Gastrocnemius medialis (tissue), 4 donors: ENCODE measurements at places on chromosomes 16 and 17. TPM values are rescaled to one million over a fixed set of nuclear protein-coding genes. Genes with fewer than 3 reads are reported as not detected.

- no peak overlapping the region for H3K27ac ChIP-seq
- H3K4me3 ChIP-seq = no peak overlapping the region
- H3K4me1 ChIP-seq = no peaks in the 10 kb centered on the region
- no peaks in the 10 kb centered on the region for H3K36me3 ChIP-seq
Measured at GRCh38 chr16:35187665-35188225, 1728.3 kb downstream of the TP53TG3F start.

DNA sequence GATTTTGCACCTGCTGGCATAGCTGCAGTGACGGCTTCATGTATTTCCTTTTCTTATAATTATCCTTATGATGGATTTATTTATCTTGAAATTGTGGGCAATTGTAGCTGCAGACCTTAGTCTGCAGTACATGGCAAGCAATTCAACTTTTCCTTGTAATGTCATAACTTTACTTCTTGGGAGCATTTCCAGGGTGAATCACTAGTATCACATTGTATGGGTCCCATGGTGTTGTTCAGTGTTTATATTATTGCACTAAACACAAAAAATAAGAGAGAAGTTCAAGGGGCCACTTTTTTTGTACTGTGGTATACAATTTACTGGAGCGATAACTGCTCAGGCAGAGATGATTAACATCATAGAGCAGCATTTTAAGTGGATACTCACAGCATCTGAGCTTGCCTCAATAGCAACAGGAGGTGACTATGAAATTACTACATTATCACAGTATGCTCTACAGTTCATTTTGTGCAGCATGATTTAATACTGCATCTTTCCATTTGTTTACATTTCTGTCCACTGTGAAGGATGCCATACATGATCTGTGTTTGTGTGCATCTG is 169.5 kb downstream of the STX8 start:
- no peak overlapping the region for H3K27ac ChIP-seq
- no peak overlapping the region for H3K4me3 ChIP-seq
- no peaks in the 10 kb centered on the region for H3K27me3 ChIP-seq
- no peak for DNase-seq

DNA sequence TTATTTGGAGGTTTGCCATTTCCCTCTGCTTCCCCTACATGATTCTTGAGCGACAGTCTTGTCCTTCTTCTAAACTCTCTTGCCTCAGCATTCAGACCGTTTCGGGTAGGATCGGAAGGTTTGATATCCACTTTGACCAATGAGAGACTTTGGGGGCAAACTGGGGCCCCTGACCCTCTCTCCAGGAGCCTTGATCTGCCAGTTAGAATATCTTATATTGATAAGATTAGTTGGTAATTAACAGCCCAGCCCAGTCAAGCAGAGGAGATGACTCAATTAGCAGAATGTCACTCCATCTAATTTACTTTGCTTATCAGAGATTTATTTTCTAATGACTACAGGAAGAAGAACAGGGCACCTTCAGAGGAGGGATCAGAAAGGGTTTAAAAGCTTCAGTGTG is 532.8 kb downstream of the XYLT1 start:
- DNase-seq = no peak
- H3K27ac ChIP-seq = no peak overlapping the region
- H3K36me3 ChIP-seq = no peaks in the 10 kb centered on the region
- no peaks in the 10 kb centered on the region for H3K27me3 ChIP-seq
- no peak overlapping the region for H3K4me3 ChIP-seq

IL17C gene
- total RNA-seq = not detected

- H3K27me3 ChIP-seq = no peaks in the 10 kb centered on the region
- no peaks in the 10 kb centered on the region for H3K4me1 ChIP-seq
- no peak overlapping the region for H3K4me3 ChIP-seq
- no peak overlapping the region for H3K27ac ChIP-seq
Measured at GRCh38 chr16:80253741-80254140, 287.1 kb upstream of the DYNLRB2 start.

GRB7 gene
- not detected for total RNA-seq

FAM171A2 gene
- 0.23 TPM for total RNA-seq

DNA sequence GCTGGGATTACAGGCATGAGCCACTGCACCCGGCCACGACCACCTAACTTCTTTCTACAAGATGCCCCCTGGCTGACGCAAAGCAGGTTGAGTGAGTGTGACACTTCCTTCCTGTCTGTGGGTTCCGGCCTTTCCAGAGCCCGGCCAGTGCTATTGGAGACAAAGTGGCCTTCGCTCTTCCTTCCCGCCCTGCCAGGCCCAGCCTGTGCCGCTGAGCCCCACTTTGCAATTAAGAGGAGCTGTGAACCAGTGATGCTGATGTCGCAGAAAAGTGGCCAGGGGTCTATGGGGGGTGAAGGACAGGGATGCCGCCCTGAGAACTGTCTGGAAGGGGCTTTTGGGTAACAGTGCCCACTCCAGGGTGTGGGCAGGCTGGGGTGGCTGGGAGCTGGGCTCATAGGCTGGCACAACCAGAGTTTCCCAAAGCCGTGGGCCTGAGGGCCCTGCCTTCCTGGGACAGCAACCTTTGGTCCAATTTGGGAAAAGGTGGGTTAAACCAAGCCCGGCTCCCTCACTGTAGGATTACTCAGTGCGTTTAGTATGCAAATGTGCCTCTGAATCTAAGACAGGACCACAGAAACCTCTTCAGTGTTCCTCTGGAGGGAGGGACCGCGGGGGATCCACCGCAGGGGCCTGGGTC is 174.9 kb downstream of the SEC14L1 start:
- H3K36me3 ChIP-seq = no peaks in the 10 kb centered on the region
- H3K27ac ChIP-seq = peak overlapping the region; percentile 49
- H3K27me3 ChIP-seq = no peaks in the 10 kb centered on the region
- H3K4me3 ChIP-seq = no peak overlapping the region
- H3K4me1 ChIP-seq = peaks cover 30% of the 10 kb centered on the region
- DNase-seq = no peak
